ENCODE measurements at places on chromosomes 6 and 20.

GRCh38 chr6:21049572-21049971 is 515.3 kb downstream of the CDKAL1 start:
- no peak for DNase-seq

- DNase-seq: no peak
These were observed 50.3 kb downstream of the MYB start for GRCh38 chr6:135231469-135231844.

DNA sequence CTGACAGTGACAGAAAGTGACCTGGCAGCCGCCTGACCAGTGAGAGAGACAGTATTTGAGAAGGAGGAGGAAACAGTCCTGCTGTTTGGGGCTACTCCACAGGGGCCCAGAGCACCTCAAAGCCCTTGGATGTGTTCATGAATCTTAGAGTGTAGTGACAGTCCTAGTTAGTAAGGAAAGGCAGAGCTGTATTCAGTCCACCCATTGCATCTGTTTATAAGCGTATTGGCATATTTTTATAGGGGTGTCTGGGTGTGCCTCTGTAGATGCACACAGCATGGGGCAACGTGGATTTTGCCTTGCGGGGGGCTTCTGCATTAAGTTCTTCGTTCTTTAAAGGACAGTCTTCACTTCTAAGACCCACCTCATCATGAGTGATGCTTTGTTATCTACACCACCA is 44.6 kb upstream of the SLC22A1 start:
- no peak for DNase-seq

- peak; percentile 39 for DNase-seq
These were observed 27.8 kb downstream of the YTHDF1 start for GRCh38 chr20:63188159-63188442.

DNA sequence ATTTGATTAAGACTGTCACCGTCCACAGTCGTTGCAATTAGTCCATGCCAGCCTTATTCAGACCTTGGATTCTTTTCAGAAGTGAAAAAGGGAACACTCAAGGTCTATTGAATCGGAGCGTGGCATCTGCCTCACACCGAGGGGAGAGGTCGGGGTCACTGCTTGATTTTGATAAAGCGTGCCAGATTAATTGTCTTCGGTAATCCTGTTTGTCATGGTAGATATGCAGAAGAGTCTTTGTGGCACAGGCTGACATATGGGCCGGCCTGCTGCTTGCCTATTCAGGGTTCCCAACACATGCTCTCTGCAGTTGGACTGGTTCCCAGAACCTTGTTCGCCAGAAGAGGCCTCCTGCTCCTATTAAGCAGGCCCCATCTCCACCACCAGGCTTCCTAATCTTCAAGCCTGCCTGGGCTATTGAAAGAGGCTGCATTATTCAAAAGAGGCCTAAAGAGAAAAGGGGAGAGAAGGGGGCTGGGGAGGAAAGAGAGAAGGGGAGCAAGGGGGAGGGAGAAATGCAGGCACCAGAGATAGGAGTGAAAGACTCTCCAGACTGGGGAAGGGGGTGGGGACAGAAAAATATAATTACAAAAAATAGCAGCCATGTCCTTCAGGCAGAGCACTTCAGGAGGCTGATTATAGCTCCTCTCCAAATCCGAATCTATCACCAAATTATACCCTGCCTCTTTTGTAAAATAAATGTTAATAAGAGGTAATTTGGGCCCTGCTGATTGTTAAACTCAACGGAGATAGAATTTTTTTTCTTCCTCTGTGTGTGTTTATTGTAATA is 611.3 kb downstream of the HDGFL1 start:
- peak; percentile 33 for DNase-seq

GRCh38 chr6:38527371-38527770 is 112.4 kb downstream of the BTBD9 start:
- DNase-seq: no peak

DNA sequence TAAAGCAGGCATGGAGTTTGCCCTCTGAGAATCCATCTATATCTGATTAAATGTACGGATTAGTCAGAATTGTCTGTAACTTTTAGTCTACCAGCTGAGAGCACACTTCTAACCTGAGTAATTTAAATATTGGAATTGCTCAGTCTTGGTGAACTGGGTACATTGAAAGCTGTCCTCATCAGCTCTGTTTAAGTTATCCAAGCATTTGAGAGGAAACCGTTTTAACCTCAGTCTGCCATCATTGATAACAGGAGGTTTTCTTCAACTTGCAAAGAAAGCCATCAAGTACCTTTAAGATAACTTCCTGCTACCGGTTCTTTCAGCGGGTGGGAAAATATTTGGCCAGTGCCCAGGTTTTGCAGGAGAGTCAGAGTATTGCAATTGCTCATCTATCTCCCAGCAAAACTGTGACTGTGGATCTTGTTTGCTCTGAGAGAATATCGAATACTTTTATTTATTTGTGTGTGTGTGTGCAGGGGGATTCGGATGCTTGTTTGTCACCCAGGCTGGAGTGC is 31.1 kb upstream of the F13A1 start:
- DNase-seq: no peak

DNA sequence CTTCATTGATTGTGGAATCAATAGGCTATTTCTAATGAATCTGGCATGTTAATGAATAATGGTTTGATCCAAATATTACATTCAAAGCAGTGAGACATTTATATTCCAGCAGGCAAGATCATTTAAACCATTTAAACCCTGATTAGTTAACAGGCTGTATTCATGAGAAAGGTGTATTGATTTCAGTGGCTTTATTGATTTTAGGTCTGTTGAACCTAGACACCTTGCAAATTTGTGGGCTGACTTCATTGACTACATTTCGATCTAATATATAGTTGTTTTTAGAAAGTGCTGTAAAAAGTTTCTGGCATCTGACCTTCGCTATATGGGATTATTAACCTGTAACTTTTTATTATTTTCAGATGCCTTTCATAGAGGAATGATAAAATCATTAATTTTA is 900.1 kb upstream of the CITED2 start:
- no peak for DNase-seq

GRCh38 chr6:68689910-68690309 is 54.8 kb downstream of the ADGRB3 start:
- no peak for DNase-seq

GRCh38 chr6:33235221-33235634 is 26.9 kb downstream of the RING1 start:
- DNase-seq: no peak

DNA sequence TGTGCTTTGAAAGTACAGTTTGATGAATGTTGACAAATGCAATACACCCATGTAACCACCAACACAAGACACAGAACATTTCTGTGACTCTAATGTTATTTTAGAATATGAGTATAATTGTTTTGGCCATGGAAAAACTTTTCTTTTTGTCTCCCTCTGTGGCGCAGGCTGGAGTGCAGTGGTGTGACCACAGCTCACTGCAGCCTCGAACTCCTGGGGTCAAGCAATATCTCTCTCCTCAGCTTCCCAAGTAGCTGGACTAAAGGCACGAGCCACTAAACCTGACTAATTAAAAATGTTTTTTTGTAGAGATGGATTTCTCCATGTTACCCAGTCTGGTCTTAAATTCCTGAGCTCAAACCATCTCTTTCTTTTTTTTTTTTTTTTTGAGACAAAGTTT is 20.3 kb upstream of the BCAS4 start:
- DNase-seq: no peak

DNA sequence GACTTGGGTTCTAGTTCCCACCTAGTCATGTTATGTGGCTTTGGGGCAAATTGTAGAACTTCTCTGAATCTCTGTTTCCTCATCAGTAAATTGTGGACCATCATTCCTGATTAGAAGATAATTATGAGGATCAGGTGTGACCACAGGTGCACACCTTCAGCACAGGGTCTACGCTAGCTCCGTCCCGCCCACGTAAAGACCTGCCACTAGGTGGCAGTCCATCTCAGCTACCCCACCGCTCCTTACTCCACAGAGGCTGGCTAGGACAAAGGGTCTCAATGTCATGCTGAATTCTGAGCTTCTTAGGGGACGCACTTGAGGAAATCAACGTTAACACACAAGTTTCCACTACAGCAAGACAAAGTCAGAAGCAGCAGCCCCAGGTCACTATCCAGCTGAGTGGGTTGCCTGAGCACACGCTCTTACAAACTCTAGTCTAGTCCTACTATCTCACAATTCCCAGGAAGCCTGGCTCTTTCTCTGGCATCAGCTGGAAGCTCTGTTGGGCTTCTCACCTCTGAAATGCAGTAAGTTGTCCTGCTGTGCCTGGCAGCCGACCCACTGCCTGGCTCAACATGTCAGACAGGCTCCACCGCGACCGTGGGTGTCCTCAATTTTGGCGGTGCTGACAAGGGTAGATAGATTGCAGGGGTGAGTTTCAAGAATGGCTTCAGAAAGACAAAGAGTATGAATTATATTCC is 2.0 kb upstream of the PLCG1 start:
- DNase-seq: no peak

DNA sequence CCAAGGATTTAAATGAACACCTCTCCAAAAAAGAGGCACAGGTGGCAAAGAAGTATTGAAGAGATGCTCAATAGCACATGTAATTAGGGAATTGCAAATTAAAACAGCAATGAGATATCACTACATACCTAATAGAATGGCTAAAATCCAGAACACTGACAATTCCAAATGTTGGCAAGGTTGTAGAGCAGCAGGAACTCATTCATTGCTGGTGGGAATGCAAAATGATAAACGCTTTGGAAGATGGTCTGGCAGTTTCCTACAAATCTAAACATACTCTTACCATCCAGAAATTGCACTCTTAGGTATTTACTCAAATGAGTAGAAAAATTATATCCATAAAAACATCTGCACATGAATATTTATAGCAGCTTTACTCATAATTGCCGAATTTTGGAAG is 17.0 kb downstream of the CD93 start:
- DNase-seq: no peak

DNA sequence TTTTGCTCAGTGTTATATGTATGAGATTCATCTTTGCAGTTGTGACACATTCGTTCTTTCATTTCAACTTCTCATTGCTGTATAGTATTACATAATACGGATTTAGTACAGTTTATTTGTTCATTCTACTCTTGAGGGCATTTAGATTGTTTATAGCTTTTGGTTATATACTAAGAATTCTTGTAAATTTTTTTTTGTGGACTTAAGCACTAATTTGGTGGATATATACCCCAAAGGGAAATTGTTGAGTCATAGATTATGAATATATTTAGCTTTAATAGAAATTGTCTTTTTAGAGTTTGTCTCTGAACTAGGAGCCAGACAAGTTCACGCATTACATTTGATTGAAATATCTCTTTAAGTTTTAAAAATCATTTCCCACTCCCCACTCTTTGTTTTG is 79.6 kb downstream of the DNAH8 start:
- DNase-seq: no peak
